ENCODE measurements at places on chromosomes 16 and 17.

- no peak for DNase-seq
Measured at GRCh38 chr16:55989569-55989907, 114.4 kb upstream of the CES5A start.

GRCh38 chr17:13036751-13037150 is 18.9 kb upstream of the ELAC2 start:
- no peak for DNase-seq

DNA sequence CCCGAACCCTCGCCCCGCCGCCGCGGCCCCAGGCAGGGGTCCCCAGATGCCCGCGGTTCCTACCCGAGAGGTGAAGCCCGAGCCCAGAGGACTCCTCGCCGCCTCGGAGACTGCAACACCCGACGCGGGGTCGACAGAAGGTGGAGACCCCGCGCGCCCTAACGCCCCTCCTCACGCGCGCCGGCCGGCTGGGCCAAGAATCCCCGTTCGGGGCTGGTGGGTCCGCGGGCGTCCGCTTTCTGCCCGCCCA is 515 bp downstream of the SUMO2 start:
- DNase-seq = no peak

DNA sequence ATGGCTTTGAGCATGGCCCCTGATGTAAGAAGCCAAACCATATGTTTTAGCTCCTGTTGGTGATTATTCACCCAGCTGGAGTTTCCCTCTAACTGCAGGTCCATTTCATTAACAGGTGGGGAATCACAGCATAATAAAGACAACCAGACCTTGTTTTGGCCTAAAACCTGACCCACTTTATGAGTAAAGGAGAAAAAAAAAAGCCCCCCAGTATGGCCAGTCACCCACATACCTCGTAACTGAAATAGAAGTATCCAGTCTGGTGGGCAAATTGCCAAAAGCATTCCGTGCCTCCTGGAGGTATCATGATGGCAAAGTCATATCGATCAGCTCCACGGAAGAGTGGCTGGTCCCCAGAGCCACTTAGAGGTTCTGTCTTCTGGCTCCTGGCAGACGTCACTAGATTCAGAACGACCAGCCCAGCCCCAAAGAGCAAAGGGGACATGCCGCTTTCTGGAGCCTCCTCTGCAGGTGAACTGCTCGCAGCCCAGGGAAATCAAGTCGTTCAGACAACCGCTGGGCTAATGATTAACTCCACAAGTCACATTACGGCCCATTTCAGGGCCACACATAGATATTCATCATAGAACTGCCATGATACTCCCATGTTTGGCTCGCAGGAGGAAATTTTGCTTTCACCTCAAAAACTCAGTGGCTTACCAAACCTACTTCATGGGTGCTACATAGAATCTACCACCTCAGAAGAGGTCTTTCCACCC is at the start of gene TMED6:
Gene TMED6, minus strand, starts transcription at position 478 of the 719 bp plus-strand sequence. Its CDS starts 33 bp downstream, at position 445.
- DNase-seq = no peak

- no peak for DNase-seq
Measured at GRCh38 chr17:66354472-66354871, 52.1 kb downstream of the PRKCA start.

DNA sequence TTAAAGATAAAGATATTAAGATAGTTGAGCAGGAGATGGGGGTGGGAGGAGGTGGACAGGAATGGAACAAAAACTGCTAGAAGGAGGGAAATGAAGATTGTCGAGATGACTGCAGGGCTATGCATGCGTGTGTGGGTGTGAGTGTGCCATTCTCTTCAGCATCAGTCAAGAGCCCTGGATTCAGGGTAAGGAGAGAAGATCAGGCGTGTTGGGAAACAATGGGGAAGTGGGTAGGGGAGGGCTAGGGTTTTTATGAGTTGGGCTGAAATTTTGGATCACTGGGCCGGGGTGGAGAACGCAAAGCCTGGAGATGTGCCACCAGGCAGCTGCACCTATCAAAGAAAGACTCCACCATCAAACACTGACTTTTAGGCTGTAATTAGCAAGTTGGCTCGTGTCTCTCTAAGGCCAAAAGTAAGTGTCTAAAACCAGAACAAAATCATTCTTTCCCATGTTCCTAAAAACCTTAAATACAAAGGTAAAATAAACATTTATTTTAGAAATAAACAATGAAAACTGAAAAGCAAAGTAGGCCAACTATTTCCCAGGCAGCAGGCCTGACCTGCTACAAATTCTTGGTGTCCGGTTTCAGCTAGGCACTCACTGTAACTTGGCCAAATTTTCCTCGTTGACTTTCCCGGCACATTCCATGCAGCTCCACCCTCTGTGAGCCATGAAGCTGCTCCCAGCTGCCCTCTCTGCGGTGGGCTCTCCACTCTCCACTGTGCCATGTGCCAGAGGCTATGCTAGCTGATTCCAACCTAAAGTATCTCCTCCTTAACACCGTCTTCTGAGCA is 4.2 kb downstream of the CDRT4 start:
- DNase-seq = no peak

DNA sequence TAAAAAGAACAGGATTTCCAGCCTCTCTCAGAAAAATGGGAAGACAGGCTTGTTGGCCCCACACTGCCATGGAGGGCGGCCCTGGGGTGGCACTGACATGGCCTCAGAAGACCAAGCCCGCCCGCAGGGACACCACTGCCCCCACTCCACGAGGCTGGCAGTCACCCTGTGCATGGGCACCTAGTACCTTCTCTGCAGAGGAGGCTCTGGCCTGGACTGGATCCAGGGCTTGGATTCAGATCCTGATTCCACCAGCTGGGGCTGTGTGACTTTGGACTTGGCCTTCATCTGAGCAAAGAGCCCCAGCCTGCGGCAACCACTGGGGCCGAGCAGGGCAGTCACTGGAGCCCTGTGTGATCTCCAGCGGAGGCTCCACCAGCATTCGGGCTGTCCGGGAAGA is 16.8 kb upstream of the FASN start:
- DNase-seq = no peak

DNA sequence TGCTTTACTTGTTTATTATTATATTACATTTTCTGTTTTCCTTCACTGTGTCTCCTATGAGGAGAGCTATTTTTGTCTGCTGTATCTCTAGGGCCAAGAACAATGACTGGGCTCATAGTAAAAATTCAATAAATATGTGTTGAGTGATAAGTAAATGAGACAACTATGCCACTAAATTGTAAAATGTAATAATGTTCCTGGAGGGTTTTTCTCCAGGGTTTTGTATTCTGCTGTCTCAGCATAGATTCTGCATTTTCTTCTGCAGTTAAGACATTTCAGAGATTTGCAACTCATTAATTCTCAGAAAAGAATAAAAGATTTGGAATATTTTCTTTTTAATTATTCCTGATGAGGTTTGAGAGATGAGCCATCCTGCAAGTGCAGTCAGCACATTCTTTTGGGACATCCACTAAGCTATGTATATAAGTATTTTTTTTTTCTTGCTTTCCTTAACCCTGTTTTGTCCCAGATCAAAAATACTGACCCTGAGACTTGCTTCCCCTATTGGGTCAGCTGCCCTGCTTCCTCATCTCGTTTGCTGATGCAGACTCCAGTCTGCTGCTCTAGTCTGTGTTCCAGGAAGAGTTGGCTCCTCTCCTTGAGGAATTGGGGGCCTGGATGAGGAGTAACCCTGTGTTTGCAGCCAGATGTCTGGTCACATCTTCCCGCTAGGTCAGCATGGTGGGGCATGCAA is 122.9 kb downstream of the ABCA8 start:
- no peak for DNase-seq

DNA sequence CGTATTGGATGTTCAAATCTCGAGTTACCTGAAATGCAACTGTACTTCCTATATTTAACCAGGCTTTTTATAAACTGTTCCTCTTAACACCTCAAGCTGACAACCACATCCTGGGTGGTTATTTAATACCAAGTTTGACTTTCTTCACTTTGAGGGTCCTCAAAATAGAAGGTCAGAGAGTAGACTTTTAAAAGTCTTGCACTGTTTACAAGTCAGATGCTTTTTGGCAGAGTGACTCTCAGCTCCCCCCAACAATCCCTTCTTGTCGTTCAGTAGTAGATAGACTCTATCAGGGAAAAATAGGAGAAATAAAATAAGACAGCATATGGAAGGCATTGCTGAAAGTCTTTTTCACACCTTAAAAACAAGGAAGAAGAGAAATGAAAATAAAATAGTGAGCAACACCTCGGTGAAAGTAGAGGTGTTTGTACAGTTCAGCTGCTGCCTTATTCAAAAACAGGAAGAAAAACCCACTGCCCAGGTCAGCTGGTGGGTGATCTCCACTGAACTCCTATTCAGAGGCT is 650.4 kb downstream of the WWOX start:
- DNase-seq = no peak
